ENCODE measurements at places on chromosomes 11 and 22. TPM values are rescaled to one million over a fixed set of nuclear protein-coding genes. Genes with fewer than 3 reads are reported as not detected.

Gene COMT
- total RNA-seq, result 26.5 TPM

Gene ANO9
- not detected for total RNA-seq

Gene LRRC75B
- total RNA-seq, result 8.2 TPM

Gene PDGFD
- total RNA-seq, result 7.3 TPM

Gene XKR3
- not detected for total RNA-seq

Gene CYB5R2
- 2.0 TPM for total RNA-seq

Gene CHRM4
- total RNA-seq, result 6.1 TPM

Gene LSP1
- total RNA-seq, result 0.82 TPM

DNA sequence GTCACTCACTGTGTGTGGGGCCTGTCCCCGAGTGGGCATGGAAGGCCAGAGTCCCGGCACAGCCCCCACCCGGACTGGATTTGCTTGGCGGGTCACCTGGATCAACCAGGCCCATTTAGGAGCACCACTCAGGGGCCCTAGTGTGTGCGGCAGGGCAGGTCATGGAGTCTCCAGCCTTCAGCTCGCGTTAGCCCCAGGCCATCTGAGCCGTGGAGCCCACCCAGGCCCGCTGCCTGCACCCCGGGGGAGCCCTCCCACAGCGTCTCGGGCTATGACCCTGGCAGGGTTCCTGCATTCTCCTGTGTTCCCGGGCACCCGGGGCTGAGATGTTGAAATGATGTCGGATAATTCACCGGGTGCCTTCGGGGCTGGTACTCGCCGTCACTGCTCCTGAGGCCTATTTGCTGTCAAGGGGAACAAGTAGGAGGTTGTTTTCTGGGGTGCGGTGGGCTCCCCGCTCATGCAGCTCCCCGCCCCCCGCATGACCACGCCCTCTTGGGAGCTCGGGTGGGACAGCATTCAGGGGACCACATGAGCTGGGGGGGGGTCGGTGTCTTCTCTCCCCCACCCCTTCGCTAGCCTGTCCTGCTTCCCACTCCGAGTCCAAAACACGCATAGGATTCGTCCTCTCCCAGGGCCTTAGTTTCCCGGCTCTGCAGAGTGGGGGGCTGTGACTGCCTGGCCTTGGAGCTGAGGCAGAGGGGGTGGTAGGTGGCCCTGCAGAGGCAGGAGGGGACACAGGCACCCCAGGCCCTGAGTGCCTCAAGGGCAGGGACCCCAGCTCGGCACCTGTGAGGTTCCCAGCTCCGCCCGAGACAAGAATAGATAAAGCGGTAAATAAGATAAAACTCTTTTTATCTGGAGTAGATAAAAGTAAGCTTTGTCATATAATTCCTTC is 77.2 kb downstream of the KCNQ1 start:
- no peak for DNase-seq

DNA sequence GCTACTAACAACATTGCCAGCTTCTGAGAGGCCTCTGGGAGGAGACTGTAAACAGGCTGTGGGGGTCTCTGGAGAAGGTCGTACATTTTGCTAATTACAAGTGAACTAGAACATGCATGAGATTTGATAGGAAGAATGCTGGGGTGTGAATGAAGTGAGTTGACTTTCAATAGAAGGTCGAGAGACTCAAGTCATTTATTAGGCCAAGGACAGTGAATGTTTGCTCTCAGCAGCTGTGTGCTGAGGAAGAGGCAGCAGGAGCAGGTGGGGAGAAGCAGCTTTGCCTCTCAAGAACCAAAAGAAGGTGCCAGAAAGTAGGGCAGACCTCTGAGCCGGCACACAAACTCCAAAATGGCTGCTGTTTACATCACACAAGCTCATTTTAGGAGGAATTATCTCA is 91.7 kb downstream of the PIWIL4 start:
- no peak for DNase-seq

- DNase-seq, result no peak
Observed at GRCh38 chr22:25134028-25134427, 65.6 kb upstream of the CRYBB3 start.

DNA sequence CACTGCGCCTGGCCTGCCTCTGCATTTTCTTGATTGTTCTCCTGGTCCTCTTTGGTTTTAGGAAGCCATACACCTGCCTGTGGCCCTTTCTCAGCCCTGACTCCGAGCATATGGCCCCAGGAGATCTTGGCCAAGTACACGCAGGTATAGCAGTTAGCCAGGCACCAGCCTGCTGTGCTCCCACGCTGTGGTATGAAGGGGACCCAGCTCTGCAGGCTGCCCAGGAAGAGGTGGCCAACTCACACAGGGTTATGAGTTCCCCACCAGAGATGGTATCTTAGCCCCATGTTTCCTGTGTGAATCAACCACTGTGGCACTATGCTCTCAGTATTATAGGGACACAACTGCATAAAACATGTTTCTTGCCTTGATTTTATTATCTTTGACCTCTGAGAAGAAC is 31.1 kb downstream of the SGSM3 start:
- no peak for DNase-seq

DNA sequence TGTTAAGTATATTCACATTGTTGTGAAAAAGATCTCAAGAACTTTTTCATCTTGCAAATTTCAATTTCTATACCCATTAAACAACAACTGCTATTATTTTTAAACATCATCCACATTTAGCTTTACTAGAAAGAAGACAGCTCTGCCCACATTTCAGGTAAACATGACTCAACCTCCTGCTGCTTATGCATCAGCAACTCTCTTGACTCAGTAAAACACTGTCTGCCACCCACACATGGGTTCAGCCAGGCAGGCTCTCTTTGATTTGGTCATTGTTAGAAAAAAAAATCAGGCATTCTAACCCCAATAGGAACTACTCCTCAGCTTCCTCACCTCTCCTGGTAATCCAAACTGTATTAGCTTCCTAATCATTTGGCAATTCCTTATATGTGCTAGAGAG is 5.1 kb upstream of the ENDOD1 start:
- no peak for DNase-seq

- no peak for DNase-seq
Observed at GRCh38 chr11:122697636-122698167, 42.2 kb downstream of the UBASH3B start.

- no peak for DNase-seq
Observed at GRCh38 chr11:121711236-121711635, 258.5 kb upstream of the SORL1-AS1 start.

DNA sequence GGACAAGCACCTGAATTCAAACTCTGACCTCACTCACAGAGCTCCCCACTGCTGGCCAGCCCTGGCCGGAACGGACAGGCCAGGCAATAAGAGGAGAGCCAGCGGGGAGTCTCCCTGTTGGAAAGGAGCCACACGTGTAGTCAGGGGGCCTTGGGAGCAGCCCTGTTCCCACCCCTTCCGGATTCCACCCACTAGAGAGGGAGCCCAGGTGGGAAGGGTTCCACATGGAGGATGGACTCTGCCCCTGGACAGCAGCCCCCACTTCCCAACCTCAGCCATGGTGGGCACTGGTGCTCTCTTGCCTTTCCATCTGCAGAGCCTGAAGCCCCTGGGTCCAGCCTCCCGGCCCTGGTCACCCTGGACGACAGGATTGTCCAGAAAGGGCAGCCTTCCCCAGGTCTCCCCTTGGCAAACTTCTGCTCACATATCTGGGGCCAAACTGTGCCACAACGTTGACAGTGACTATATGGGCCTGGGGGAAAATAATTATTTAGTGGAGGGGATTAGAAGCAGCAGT is 7.5 kb upstream of the APOBEC3A start:
- DNase-seq, result no peak

- DNase-seq, result no peak
Observed at GRCh38 chr11:43404406-43404805, 45.7 kb downstream of the TTC17 start.

DNA sequence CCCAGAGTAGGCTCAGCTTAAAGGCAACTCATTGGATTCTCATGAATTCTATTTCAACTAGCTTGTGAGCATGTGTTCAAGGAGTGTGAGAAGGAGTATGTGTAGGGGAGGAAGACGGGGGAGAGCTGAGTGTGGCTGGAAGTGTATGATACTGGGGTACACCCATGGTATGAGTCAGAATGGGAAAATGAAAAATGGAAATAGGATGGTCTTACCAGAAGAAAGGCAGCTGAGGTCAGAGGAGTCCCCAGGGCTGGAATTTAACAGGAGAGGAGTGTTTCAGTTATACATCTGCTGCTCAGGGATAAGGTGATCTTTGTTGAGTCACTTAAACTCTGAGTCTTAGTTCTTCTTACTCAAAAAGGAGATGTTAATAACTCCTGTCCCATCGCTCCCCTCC is 6.7 kb upstream of the ADAMTS15 start:
- DNase-seq, result no peak

DNA sequence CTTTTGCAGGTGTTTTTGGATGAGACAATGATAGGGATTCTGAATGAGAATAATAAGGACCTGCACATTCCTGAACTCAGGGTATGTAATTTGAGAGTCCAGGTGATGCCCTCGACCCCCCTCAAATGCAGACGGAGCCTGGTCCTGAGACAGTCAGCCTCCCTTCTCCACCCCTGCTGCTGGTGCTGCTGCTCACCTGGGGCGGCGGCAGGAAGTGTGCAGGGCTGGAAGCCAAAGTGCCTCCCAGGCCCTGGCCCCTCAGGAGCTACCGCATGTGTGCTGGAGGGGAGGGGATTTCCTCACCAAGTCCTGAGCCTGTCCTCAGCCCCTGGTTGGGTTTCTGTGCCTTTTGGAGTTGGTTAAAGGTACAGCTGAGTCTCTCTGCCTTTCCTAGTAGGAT is 19.0 kb upstream of the GLB1L2 start:
- DNase-seq, result no peak
